ENCODE measurements at places on chromosomes 16 and 17. TPM values are rescaled to one million over a fixed set of nuclear protein-coding genes. Genes with fewer than 3 reads are reported as not detected.
A peak's percentile ranks its signal among the peaks of the same experiment; 100 is the strongest.

OTOP2 gene
- total RNA-seq = not detected

DNA sequence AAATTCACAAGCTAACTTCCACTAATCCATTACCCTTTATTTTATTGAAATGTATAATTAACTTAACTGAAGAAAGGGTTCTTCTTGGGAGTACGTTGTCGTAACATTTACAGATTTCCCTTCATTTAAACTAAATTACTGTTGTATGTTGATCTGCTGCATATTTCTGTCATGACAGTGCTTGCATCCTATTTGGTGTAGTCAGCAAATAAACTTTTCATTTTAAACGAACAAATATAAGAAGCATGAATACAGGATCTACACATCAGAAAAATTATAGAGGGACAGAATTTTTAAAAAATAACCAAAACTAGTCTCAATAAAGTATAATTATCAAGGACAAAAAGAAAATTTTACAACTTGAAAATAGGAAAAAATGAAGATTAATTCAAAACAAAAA lies 66.5 kb upstream of the ZNF267 start:
- no peak for DNase-seq

STAC2 gene
- total RNA-seq = not detected

DNA sequence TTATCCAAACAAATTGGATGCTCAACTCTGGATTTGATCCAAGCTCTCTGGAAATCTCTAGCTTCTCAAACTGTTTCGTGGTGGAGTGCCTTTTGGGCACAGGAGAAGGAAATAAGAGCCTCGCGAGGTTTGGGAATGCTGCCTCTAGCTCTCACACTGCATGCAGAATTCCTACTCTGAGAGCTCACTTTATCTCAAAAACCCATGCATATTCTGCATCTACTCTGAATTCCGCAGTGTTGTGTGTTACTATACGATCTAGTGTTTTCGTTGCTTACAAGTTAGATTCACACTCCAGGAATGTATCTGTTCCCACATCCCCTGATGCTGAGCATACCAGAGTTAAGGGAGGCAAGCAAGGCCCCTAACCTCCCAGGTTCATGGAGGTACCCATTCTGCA lies 462.7 kb downstream of the WWOX start:
- peak; percentile 8 for DNase-seq

- DNase-seq = no peak
These were observed 447.6 kb downstream of the TOX3 start for GRCh38 chr16:52099382-52099781.

- DNase-seq = no peak
These were observed 86.3 kb downstream of the DYNLRB2 start for GRCh38 chr16:80627108-80627507.

GRCh38 chr16:10256784-10257641 lies 74.8 kb upstream of the GRIN2A start:
- no peak for DNase-seq

DNA sequence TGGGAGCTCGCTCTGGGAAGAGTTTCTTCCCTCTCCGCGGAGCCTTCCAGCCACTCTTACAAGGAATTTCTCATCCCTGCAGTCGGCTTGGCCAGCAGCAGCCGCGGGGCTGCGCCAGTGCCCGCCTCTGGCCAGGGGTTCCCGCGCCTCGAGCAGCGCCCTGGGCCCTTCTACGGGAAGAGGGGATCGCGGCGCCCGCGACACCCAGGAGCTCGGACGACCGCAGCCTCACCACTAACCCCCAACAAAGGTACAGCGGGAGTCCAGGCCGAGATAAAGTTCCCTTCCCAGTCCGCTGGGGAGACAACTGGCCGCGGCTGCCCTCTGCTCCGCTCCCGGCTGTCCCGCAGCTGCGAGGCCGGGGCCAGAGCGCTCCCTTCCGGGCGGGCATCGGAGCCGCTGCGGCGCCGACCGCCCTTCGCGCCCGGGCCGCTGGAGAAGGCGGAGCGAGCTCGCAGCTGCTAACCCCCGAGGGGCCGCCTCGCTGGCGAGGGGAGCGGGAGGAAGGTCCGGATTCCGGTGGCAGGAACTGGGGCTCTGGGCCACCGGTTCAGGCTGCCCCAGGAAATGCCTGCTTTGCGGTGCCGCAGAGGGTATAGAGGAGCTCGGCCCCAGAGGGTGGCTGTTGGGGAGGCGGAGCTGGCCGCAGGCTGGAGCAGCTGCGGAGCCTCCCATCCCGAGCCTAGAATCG lies 3.6 kb upstream of the HS3ST3B1 start:
- DNase-seq = no peak

DNA sequence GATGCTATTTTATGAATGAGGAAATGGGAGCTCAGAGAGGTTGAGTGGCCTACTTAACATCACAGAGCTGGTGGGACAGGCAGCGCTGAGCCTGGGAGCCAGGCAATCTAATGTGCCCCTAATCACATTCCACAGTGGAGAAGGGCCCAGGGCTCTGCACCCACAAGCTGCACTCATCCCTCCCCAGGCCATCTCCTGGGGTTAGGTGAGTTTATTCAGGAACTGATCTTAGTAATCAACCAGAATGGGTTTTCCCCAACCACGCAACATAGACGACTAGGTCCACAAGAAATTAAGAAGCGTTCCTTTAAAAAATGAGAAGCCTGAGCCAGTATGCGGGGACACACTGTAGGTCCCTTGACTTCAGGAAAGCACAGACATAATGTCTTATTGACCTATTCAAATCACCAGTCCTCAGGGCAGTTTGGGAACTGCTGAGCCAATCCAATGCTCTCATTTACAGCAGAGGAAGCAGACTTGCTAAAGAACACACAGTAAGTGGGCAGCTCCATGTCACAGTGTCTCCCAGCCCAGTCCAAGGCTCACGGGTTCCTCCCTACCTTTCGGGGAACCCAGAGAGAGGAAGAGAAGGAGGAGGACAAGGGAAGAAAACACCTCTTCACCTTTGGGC lies 2.3 kb downstream of the MPP3 start:
- DNase-seq = no peak

DNAAF8 gene
- total RNA-seq = 2.7 TPM

- DNase-seq = no peak
These were observed 11.9 kb downstream of the HSD17B2 start for GRCh38 chr16:82046941-82047340.
